ENCODE measurements at places on chromosomes 2 and 18.

DNA sequence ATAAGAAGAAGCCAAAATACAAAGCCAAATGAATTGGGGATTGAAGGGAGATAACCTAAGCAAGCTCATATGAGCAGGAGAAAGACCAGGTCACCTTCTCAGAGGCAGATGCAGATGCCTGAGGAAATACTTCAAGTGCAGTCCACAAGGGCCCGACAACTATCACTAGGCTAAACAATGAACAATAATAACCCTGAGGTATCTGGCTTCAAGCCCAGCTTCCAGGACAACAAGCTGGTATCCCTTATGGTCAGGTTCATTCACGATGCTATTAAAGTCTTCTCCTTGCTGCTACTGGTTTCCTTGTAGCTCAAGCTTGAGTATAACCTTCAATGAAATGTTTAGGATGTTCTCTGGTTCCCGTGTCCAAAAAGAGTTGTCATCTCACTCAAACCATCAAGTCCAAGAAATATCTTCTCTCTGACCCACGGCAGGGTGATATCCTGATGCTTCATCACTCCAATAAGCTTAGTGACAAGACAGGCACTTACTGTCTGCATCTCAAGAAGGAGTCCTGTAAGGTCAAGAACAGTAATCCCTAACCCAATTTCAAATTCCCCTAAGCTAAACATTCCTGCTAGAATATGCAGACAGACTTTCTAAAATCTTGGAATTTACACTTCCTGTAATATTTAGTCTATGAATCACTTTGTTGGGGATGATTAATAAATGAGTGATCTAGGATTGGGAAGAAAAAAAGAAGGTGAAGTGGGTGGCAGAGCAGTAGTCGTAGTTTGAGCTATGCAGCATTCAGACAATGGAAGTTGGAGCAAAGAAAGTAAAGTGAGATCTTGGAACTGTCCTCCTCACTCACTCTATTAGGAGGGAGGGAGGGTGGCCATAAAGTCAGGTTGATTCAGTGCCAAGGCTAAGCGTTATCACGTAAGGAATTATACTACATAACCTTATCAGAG is 33.1 kb downstream of the CHN1 start:
- DNase-seq, result no peak

GRCh38 chr18:31230495-31230894 is 67.8 kb upstream of the DSC1 start:
- peak; percentile 34 for DNase-seq

- DNase-seq, result peak; percentile 90
Observed at GRCh38 chr2:127219171-127220070, 678 bp downstream of the CYP27C1 start.

DNA sequence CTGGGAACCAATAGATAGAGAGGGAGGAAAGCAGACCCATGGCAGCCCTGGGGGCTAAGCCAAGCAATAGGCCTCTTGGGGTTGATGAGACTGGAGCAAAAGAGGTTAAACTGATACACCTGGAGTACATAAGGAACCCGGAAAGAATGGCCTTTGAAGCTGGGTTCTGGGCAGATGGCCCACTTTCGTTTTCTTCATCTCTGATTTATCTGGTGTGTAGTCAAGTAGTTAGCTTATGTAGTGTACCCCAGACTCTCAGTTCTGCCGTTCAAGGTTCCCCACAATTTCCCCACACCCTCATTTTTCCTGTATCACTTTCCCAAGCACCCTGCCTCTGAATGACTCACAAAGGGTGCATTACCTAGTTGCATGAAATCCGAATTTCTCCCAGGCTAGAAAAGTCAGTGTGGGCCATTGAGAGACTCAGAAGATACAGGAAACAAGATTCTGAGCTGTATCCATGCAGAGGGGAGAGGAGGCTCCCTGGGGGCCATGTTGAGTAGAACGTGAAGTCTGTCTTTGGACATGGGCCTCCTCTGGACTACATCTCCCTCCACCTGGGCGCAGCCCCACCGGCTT is 235.0 kb downstream of the LOXHD1 start:
- no peak for DNase-seq

DNA sequence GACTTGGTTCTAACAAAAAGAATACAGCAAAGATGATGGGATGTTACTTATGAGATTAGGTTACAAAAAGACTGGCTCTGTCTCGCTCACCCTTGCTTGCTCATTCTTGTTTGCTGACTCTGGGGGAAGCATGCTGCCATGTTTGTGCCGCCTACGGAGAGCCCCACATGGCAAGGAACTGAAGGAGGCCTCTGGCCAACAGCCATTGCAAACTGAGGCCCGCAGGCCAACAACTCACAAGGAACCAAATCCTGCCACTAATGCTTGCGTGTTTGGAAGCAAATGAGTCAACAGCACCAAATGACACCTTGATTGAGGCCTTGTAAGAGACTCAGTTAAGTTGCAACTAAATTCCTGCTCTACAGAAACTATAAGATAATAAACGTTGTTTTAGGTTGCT is 297.6 kb upstream of the STON1 start:
- no peak for DNase-seq

GRCh38 chr2:181264441-181264840 is 192.7 kb upstream of the ITGA4 start:
- DNase-seq, result no peak

- DNase-seq, result peak; percentile 29
Observed at GRCh38 chr2:169221745-169222369, 140.5 kb downstream of the LRP2 start.

GRCh38 chr18:26052505-26052904 is 37.9 kb downstream of the SS18 start:
- peak; percentile 43 for DNase-seq

DNA sequence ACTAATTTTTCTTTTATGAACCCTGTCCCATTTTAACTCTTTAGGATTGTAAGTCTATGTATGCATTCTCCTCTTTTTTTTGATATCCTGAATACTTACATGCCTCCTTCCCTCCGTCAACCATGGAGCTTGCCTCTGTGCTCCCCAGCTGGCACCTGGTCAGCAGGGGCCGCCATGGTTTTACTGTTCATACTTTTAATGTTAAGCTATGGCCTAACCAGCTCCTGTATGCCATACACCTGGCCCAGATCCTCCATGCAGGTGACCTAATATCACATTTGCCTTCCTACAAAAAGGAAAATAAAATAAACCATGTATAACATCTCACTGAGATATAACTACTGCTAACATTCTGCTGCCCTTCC is 283.1 kb upstream of the TRIB2 start:
- no peak for DNase-seq

DNA sequence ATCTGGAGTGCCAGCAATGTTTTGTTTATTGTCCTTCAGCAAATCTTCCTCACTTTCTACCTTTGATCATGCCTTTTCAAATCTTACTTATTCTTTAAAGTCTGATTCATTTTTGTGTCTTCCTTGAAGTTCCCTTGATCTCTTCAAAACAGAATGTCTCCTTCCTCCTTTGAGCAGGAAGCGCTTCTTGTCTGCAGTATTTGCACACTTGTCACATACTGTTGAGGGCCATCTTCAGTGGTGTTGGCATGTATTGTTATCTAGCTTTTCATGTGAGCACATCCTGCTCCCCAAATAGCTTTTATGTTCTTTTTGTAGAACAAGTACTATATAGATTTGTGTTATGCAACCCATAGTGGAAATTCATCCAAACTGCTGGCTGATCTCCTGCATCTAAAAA is 5.9 kb upstream of the CERS6 start:
- no peak for DNase-seq

GRCh38 chr18:3605954-3606443 is 156.0 kb downstream of the TGIF1 start:
- no peak for DNase-seq

DNA sequence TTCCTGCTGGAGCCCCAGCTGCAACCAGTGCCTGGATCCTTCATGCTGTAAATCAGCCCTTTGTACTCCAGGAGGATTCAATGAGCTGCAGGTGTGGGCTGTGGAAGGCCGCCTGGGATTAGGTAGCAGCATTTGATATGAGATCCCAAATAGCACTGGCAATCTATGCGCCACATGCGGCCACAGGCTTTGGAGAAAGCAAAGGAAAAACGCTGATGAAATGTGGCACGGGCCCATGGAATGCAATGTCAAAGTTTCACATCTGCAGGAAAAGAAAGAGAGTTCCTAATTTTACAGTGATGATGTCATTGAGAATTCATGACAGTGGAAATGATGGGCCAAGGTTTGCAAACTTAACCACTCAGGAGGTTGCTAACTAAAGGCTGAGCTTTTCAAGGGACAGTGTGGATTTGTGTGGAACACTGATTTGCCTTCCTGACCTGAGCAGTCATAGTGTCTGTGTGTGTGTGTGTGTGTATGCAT is 216.4 kb upstream of the OSR1 start:
- peak; percentile 86 for DNase-seq

DNA sequence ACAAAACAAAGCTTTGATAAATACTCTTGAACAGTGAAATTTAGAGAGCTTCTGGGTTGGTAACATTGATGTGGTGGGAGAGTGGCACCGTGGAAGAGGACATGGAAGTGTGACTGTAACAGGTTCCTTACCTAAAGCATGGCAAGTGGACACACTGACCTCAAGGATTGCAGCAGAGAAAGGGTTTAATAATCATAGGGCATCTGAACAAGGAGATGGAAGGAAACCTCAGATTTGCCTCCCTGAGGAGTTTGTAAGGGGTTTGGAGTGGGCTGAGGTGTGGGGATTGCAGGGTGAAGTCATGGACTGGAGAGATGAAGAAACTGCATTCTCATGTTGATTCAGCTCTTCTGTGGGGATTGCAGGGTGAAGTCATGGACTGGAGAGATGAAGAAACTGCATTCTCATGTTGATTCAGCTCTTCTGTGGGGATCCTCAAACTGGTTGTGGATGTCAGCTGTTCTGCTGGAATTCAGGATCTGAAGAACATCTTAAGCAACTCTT is 83.8 kb upstream of the TLK1 start:
- peak; percentile 72 for DNase-seq

- no peak for DNase-seq
Observed at GRCh38 chr2:141557329-141558095, 573.3 kb downstream of the LRP1B start.

Measured in osteoblast (primary cell).